NB4 (cell line): ENCODE measurements at places on chromosomes 3 and 15.

DNA sequence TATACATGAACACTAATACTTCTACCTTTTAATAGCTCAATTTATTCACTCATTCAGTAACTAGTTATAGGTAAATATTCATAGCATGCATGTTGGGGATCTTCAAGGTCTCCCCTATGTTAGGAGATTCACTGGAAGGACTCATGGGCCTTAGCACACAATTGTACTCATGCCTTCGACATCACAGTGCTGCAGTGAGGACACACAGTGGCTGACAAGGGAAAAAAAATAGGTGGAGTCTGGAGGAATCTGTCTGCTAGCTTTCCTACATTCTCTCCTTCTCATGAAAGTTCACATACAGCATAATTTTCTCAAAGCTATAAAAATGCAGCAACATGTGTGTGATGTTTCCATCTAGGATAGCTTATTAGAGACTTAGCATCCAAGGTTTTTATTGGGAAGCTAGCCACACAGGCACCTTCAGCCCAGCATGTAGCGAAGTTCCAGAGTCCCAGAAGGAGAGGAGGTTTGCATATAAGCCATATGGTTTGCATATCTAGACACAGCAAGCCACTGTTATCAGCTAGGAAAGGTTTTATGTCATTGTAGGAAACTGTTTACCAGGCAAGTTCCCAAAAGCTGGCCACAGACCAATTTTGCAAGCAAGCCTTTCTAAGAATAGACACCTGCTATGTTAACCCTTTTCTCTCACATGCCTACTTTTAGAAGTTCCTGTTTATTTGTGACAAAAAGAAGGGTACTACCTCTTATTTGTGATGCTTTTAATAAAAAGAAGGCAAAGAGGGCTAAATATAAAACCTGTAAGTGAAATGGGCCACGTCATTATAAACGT lies 46.4 kb downstream of the MORC1 start:
- DNase-seq: peak; percentile 2

GRCh38 chr3:191901741-191902140 lies 440.8 kb downstream of the PYDC2 start:
- DNase-seq: no peak

GRCh38 chr3:178480274-178480673 lies 56.0 kb upstream of the KCNMB2 start:
- DNase-seq: no peak

DNA sequence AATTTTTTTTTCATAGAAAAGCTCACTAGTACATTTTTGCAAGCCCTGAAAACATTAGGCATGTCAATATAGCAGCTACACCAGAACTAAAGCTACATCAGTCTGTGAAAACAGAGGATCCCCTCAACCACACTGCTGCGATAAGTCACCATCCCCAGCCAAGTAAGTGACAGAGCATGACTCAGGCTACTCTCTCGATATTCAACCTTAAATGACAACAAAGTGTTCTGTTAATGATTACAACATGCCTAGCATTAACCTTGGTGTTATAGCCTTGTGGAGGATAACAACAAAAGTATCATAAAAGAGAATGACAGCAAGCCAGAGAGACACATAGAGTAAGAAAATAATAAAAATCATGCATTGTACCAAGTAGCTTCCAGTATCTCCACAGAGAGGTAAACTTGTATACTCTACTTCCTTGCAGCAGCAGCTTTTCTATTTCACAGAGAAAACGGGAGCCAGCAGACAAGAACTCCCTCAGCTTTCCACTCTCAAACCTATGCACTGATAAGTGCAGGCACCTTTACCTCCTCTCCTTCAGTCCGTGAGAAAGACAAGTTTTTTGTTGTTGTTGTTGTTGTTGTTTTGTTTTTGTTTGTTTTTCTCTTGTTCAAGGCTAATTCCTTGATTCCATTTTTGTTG lies 76.6 kb downstream of the GBE1 start:
- peak; percentile 10 for DNase-seq

DNA sequence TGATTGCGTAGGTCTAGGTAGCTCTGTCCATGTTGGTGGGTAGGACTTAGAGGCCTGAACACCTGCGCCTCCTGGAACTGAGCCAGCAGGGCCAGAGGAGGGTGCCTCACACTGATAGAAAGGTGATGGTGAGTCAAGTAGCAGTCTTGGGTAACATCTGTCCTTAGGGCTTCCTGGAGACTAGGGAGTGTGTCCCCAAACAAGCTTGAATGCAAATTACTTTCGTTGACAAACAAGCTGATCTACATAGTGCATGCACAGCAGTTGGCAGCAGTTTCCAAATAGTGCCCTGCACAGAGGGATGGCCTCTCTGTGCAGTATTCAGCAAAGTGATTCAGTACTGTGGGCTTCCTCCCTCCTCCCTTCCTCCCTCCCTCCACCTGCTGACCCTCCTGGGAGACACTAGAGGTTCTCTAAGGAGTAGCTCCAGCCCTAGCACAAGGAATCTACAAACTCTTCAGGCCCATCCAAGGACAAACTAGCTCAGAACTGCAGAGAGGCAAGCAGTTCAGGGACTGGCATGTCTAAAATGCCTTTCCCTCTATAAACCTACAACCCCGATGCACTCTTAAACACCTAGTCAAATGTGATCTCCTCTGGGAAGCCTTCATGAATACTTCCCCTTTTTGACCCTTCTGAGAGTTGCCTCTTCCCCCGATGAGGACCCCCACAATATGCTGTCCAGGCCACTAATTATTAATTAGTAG lies 61.0 kb downstream of the TLE3 start:
- peak; percentile 29 for DNase-seq

GRCh38 chr3:76930712-76931111 lies 109.2 kb upstream of the ROBO2 start:
- DNase-seq: no peak

GRCh38 chr3:127252446-127252845 lies 35.4 kb downstream of the PRR20G start:
- no peak for DNase-seq

GRCh38 chr3:160980740-160981139 lies 124.4 kb downstream of the B3GALNT1 start:
- DNase-seq: no peak

GRCh38 chr3:117126946-117127546 lies 417.5 kb downstream of the TUSC7 start:
- DNase-seq: no peak

- DNase-seq: no peak
These were observed 54.8 kb downstream of the RASGRF1 start for GRCh38 chr15:79035814-79036213.

DNA sequence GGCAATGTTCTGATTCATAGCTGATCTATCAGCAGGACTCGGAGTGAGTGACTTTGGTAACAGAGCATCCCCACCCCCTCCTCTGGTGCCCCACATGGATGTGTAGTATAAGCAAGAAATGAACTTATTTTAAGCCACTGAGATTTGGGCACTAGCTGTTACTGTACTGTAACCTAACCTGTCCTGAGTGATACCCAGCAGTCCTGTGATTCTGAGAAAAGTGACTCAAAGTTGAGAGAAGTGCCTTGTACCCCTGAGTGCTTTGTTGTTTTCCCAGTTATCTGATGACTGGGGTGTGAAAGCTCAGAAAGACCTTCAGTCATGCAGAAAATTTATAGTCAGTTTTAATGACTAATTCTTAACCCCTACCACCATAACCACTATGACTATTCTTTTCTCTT lies 439.9 kb upstream of the RBMS3 start:
- no peak for DNase-seq

GRCh38 chr15:92151741-92152140 lies 241.9 kb upstream of the ST8SIA2 start:
- no peak for DNase-seq

GRCh38 chr15:31782951-31783350 lies 247.4 kb upstream of the CHRNA7 start:
- DNase-seq: no peak

GRCh38 chr3:123411340-123412040 lies 37.4 kb downstream of the ADCY5 start:
- no peak for DNase-seq

GRCh38 chr15:89085289-89085926 lies 2.8 kb upstream of the ABHD2 start:
- DNase-seq: no peak

GRCh38 chr3:112646623-112647022 lies 5.7 kb upstream of the CCDC80 start:
- no peak for DNase-seq
